ENCODE measurements at places on chromosomes 6 and 20.

DNA sequence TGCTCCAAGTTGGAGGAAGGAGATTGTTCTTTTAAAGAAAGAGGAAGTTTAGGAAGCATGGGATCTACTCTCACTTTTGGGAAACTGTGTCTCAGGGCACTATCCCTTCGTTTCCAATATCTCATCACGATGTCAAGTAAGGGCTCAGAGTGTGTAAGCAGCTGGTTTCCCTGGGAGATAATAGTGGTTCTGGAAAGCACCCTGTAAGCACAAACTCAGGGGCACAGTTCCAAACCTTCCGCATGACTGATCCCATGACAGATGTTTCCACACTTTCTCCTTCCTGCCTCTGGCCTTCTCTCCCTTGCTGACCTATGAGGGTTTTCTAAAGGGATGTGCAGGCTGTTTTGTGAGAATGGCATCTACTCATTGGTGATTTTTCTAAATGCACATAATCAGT is 33.9 kb downstream of the ADTRP start:
- DNase-seq = no peak

- DNase-seq = no peak
Observed at GRCh38 chr6:56833127-56833791, 121.6 kb upstream of the BEND6 start.

DNA sequence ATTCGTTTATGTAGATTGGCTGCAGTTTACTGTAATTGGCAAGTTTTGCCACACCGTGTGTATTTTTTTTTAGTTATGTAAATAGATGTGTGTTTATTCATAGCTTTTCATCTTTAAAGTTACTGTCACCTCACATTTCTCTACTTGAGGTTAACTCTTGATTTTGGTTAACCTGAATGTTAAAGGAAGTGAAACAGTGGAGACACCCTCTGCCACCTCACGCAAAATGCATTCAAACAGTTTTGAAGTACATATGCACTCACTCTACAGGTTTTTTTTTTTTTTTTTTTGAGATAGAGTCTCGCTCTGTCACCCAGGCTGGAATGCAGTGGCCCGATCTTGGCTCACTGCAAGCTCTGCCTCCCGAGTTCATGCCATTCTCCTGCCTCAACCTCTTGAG is 17.7 kb downstream of the OR2A4 start:
- no peak for DNase-seq

DNA sequence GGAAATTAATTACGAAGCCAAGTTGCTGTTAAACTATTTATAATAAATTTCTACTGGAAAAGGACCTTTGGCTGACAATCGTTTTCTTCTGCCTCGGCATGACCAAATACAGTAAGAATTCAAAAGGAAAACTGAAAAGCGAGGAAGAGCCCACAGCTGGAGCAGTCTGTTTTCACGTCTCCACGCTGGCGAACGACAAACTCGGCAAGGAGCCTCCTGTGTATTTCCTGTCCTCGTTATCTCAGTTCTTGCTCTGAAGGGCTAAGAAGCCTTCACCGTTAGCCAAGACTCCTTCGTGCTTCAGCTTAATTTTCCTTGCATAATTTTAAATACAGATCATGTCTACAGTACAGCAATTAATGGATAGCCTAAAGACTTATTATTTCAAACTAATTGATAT is 214.3 kb upstream of the PLCB4 start:
- no peak for DNase-seq

- no peak for DNase-seq
Observed at GRCh38 chr6:72955666-72956065, 269.6 kb downstream of the KHDC1L start.

- DNase-seq = no peak
Observed at GRCh38 chr20:36644032-36644705, 1.8 kb downstream of the SLA2 start.

GRCh38 chr6:38510205-38510604 is 129.5 kb downstream of the BTBD9 start:
- DNase-seq = no peak

- no peak for DNase-seq
Observed at GRCh38 chr6:26172608-26172968, 85.4 kb downstream of the HFE start.

DNA sequence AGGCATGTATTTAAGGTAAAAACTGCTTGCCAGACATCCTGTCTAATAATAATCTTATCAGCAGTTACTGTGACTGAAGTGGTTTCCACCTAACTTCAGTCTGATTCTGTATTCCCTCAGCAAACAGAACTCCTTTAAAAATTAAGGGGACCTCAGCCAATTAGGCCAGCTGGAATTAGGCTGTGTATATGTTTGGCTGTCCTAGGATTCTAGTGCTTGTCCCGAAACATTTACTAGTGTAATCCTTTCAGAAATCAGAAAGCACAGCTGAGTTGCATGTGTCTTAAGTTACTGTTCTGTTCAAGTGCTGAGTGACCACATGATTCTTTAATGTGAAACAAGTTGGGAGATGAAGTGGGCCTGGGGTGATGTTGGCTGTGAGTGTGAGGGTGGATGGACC is 120.9 kb upstream of the SUPT3H start:
- DNase-seq = no peak

GRCh38 chr6:90458353-90459224 is 128.3 kb downstream of the MAP3K7 start:
- no peak for DNase-seq
